ENCODE measurements at places on chromosomes 7 and 10. TPM values are rescaled to one million over a fixed set of nuclear protein-coding genes. Genes with fewer than 3 reads are reported as not detected.
A peak's percentile ranks its signal among the peaks of the same experiment; 100 is the strongest.

GRCh38 chr10:122516734-122517133, 43.8 kb upstream of the DMBT1 start:
- no peaks in the 10 kb centered on the region for H3K27me3 ChIP-seq
- no peak for DNase-seq
- H3K27ac ChIP-seq = peak overlapping the region; percentile 32
- no peaks in the 10 kb centered on the region for H3K36me3 ChIP-seq
- peaks cover 36% of the 10 kb centered on the region for H3K4me1 ChIP-seq

GRCh38 chr7:117133125-117133524, 179.8 kb downstream of the ST7 start:
- no peaks in the 10 kb centered on the region for H3K27me3 ChIP-seq
- H3K36me3 ChIP-seq = peaks cover 6% of the 10 kb centered on the region
- H3K4me3 ChIP-seq = no peak overlapping the region
- DNase-seq = no peak
- H3K4me1 ChIP-seq = no peaks in the 10 kb centered on the region
- H3K27ac ChIP-seq = no peak overlapping the region

DNA sequence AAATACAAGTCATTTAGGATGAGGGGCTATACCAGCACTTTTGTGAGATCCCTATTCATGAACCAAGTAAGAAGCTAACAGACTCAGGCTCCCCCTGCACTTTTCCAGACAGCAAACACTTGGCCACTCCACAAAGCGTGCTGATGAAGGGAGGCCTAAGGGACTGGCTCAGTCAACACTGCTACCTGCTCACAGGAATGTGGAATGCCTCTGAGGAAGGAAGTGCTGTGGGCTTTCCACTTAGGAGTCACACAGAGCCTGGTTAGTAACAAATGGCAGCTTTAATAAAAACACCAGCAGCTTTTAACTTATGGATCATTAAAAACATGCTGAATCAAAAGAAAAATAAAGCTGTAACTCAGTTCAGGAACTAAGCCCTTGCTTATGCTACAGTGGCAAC, 15.0 kb downstream of the UROS start:
- H3K36me3 ChIP-seq = peaks cover 4% of the 10 kb centered on the region
- no peaks in the 10 kb centered on the region for H3K27me3 ChIP-seq
- H3K4me1 ChIP-seq = no peaks in the 10 kb centered on the region
- no peak overlapping the region for H3K4me3 ChIP-seq
- no peak for DNase-seq

DNA sequence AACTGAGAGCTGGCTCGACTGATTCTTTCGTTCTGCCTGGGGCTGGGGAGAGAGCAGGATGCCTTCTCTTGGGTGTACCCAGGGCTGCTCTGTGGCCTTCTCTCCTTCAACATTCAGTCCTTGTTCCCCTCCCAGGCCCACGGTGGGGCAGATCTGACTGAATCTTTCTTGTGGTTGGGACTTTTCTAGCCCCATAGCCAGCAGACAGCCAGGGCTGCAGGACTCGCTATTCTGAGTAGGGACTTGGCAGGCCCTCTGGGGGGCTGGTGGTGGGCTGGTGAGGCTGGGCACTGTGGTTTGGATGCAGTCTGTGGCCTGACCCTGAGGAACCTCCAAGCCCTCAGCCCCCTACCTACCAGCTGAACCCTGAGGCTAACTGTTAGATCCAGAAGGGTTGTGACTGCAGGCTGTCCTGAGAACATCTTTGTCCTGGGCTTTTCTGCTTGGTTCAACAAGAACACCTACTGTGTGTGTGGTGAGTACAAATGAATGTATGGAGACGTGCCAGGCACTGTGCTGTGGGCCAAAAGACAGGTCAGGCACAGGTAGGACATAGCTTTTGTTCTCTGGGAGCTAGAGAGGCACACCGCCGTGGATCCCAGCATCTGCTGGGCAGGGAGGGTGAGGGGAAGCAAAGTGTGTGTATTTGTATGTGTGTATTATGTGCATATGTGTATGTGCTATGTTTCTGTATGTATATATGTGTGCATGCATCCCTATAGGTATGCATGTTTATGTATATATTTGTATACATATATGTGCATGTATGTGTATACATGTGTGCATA, 2.1 kb upstream of the PALD1 start:
- peak overlapping the region; percentile 63 for H3K4me3 ChIP-seq
- peaks cover 52% of the 10 kb centered on the region for H3K4me1 ChIP-seq
- no peaks in the 10 kb centered on the region for H3K36me3 ChIP-seq
- peak; percentile 59 for DNase-seq
- H3K27ac ChIP-seq = peak overlapping the region; percentile 76

- no peak for DNase-seq
- no peak overlapping the region for H3K27ac ChIP-seq
- no peaks in the 10 kb centered on the region for H3K27me3 ChIP-seq
- H3K36me3 ChIP-seq = no peaks in the 10 kb centered on the region
- H3K4me1 ChIP-seq = no peaks in the 10 kb centered on the region
Observed at GRCh38 chr10:130558746-130559546, 422.8 kb downstream of the GLRX3 start.

DNA sequence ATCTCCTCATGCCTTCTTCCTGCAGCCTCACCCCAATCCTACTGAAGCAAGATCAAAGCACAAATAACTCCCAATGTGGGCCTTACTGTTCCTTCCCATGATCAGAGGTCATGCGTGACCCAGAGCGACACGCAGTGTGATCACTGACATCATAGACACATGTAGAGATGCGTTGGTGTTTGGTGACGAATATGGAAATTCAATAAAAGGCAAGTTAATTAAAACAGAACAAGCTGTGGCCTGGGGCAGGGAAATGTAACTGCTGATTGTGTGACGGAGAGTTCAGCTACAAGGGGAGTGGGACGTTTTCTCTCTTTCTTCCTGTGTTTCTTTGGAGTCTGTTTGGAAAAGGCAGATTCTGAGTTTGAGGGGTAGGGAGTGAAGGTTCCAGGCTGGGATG, 34.8 kb upstream of the CARD11 start:
- H3K27ac ChIP-seq = no peak overlapping the region
- no peak for DNase-seq
- H3K4me3 ChIP-seq = no peak overlapping the region
- no peaks in the 10 kb centered on the region for H3K36me3 ChIP-seq

DNA sequence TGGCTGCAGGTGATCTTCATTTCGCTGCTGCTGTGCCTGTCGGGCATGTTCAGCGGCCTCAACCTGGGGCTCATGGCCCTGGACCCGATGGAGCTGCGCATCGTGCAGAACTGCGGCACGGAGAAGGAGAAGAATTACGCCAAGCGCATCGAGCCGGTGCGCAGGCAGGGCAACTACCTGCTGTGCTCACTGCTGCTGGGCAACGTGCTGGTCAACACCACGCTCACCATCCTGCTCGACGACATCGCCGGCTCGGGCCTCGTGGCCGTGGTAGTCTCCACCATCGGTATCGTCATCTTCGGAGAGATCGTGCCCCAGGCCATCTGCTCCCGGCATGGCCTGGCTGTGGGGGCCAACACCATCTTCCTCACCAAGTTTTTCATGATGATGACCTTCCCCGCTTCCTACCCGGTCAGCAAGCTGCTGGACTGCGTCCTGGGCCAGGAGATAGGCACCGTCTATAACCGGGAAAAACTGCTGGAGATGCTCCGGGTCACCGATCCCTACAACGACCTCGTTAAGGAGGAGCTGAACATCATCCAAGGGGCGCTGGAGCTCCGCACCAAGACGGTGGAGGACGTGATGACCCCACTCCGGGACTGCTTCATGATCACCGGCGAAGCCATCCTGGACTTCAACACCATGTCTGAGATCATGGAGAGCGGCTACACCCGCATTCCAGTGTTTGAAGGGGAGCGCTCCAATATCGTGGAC, 1.3 kb downstream of the CNNM2 start:
- peaks cover 61% of the 10 kb centered on the region for H3K4me1 ChIP-seq
- H3K27me3 ChIP-seq = peaks cover 4% of the 10 kb centered on the region
- peak overlapping the region; percentile 74 for H3K27ac ChIP-seq
- no peak for DNase-seq
- no peaks in the 10 kb centered on the region for H3K36me3 ChIP-seq
- peak overlapping the region; percentile 95 for H3K4me3 ChIP-seq

DNA sequence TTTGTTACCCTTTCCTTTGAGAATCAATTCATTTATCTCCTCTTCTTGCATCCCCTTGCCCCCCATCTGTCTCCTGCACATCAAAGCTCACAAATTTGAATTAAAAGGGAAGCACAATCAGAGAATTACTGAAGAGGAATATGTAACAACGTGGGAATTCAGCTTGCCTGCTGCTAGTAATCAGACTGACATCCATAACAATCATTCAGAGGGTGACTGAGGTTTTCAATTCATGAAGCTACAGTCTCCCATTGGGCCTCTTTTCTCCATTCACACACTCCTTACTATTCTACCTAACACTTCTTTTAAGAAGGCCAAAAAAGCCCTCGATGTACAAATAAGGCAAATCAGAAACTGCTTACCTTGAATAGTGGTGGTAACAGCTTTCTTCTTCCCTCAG, 24.3 kb upstream of the DNA2 start:
- no peak for DNase-seq
- no peak overlapping the region for H3K27ac ChIP-seq
- no peaks in the 10 kb centered on the region for H3K27me3 ChIP-seq

DNA sequence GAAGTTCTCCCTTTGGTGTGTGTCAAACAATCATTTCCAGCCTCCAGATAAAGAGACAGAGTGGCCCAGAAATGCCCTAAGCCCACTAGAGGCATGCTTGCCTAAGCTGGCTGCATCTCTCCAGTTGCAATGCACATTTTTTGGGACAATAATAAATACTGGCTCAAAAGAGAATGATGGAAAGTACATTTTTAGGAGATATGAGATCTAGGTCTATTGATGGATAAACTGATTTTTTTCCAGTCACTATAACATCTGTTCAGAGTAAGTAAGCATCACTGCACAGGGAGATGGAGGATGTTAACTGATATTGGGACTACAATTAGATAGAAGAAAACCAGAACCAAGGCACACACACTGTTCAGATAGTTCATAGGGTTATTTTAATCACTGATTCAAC, 553.0 kb downstream of the GRM8 start:
- DNase-seq = no peak
- H3K27me3 ChIP-seq = peaks cover 13% of the 10 kb centered on the region

GRCh38 chr10:63836666-63837442, 315.7 kb downstream of the REEP3 start:
- H3K27me3 ChIP-seq = peaks cover 19% of the 10 kb centered on the region
- no peaks in the 10 kb centered on the region for H3K36me3 ChIP-seq
- no peaks in the 10 kb centered on the region for H3K4me1 ChIP-seq
- H3K4me3 ChIP-seq = no peak overlapping the region

DNA sequence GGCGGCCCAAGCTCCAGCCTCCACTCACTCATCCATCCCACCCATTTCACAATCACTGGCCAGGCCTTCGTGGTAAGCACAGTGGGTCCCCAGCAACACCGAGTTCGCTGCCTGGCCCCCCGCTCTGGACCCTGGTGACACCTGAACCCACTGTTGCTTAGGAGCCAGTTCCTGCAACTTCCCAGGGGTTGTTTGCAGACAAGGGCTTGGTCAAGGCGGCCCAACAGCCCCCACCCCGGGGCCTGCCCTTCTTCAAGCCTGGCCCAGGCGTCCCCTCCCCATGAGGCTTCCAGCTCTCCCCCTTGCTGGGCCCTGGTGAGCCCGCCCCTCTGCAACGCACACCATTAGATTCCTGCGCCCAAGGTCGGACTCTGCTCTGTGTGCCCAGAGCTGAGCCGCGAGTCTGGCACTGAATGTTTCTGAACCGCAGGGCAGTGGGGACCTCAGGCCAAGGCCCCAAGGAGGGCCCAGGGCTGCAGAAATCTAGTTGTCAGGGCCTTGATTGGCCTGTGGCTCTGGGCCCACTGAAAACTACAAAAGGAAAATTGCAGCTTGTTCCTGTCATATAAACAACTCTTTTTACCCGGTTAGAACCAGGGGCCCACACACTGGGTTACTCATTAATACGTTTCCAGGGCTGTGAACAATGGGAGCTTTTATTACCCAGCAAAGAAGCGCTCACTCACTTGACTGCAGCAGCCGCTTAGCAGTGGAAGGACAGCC, 2.1 kb upstream of the COX19 start:
- no peaks in the 10 kb centered on the region for H3K27me3 ChIP-seq
- H3K36me3 ChIP-seq = no peaks in the 10 kb centered on the region
- no peak overlapping the region for H3K27ac ChIP-seq
- no peak overlapping the region for H3K4me3 ChIP-seq
- peaks cover 23% of the 10 kb centered on the region for H3K4me1 ChIP-seq

DNA sequence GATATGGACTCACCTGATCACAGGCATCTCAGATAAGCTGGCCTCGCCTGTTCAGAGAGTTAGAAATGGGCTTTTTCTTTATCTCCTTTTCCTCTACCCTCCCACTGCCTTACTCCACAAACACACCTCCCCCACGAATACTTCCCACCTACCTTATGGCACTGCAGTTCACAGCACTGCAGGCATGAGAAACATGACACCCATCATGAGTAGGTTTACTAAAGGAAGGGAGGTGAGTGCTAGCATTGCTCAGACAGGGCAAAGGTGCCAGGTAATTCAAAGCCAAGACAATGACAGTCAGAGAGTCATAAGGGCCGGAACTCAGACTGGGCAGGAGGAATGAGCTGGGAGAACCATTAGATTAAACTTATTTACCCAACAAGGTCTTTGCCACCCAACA, 220.6 kb downstream of the FAM107B start:
- H3K36me3 ChIP-seq = peaks cover 60% of the 10 kb centered on the region
- no peaks in the 10 kb centered on the region for H3K27me3 ChIP-seq
- peak overlapping the region; percentile 30 for H3K4me3 ChIP-seq
- H3K27ac ChIP-seq = peak overlapping the region; percentile 91
- DNase-seq = no peak

DNA sequence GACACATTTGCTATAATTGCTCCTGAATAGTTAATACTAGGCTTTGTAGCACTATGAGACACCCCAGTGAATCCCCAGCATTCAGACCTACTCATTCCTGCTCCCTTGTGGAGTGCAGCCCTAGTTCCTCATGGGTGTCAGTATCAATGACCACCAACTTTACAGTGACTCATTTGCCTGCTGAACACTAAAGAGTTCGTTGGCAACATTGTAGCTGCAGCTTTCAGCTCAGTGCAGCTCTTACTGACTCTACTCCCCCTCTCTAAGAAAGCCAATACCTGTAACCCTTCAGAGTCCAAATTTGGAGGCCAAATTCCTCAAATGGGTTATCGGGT, 127.1 kb upstream of the MTPN start:
- H3K4me1 ChIP-seq = no peaks in the 10 kb centered on the region
- DNase-seq = no peak
- H3K4me3 ChIP-seq = no peak overlapping the region
- no peaks in the 10 kb centered on the region for H3K36me3 ChIP-seq
- H3K27ac ChIP-seq = no peak overlapping the region
- H3K27me3 ChIP-seq = no peaks in the 10 kb centered on the region

- H3K27ac ChIP-seq = no peak overlapping the region
- no peak overlapping the region for H3K4me3 ChIP-seq
- no peak for DNase-seq
- H3K27me3 ChIP-seq = no peaks in the 10 kb centered on the region
Observed at GRCh38 chr7:147053746-147054145, 937.1 kb downstream of the CNTNAP2 start.

Gene DNA2
- 7.4 TPM for total RNA-seq

Gene ZNF786
- 17.6 TPM for total RNA-seq

Gene AGBL3
- total RNA-seq = 10.9 TPM

Gene GARIN1A
- total RNA-seq = 3.6 TPM

Gene STEAP1
- not detected for total RNA-seq

Gene POLR2J2
- 32.3 TPM for total RNA-seq

Gene ODAD2
- total RNA-seq = not detected

Gene NXPH1
- not detected for total RNA-seq

Gene FXYD4
- total RNA-seq = not detected

Gene FFAR4
- not detected for total RNA-seq

Gene SKIDA1
- 0.08 TPM for total RNA-seq
